ENCODE measurements at places on chromosomes 12 and 14.

GRCh38 chr12:54160769-54161480 is 27.9 kb downstream of the SMUG1 start:
- no peak for DNase-seq

DNA sequence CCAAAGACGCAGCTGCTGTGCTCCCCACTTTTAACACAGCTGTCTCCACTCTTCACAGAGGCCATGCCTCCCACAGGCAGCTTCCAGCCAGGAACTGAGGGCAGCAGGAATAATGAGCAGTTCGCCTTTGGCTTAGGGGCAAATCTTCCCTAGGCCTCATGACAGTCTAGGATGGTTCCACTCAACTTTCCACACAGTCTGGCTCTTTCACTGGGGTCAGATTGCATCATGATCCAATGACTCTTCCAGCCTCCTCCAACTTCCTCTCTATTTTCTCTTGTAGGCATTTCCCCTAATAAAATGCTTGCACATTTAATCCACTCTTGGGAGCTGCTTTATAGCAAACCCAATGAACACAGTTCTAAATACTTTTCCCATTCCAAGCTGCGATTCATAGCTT is 271.6 kb upstream of the ATP2B1 start:
- DNase-seq, result no peak

DNA sequence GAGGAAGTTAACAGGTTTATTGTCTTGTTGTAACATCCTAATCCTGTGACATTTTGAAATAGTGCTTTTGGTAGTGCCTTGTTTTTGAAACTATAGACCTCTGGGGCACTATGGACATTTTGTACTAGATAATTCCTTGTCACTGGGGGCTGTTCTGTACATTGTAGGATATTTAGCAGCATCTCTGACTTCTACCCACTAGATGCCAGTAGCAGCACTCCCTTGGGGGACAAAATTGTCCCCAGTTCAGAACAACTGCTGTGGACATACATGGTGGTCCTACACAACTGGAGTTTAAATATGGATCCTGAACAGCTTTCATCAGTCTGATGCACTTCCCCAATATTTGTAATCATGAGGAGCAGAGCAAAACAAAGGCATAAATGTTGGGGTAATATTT is 264.7 kb downstream of the RAD51B start:
- no peak for DNase-seq

GRCh38 chr12:102462795-102463465 is 17.4 kb downstream of the IGF1 start:
- no peak for DNase-seq

DNA sequence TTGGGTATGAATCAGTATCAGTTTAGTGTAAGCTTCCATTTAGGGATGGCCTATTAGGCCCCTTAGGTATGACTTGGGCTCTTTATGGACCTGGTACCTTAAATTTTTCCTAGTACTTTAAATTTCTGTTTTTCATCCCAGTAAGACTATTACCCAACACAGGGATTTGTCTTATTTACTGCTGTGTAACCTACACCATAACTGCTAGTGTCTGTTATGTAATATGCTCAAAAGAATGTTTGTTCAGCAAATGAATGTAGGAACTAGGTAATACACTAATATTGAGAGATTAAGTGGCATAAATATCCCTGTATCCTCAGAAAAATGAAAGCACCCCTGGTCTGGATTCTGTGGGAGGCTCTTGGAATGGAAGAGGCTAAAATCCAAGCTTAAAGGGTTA is 63.7 kb upstream of the YARS2 start:
- no peak for DNase-seq

GRCh38 chr14:50728836-50729235 is 60.7 kb upstream of the SAV1 start:
- no peak for DNase-seq

GRCh38 chr12:44611538-44611937 is 264.6 kb downstream of the NELL2 start:
- no peak for DNase-seq

DNA sequence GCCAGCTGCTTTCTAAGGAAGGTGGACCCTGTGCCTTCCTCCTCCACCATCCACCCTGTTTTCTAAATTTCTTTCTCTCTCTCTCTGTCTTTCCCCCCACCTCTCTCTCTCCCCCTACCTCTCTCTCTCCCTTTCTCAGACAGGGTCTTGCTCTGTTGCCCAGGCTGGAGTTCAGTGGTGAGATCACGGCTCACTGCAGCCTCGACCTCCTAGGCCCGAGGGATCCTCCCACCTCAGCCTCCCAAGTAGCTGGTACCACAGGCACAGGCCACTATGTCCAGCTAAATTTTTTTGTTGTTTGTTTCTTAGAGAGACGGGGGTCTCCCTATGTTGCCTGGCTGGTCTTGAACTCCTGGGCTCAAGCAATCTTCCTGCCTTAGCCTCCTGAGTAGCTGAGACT is 59.8 kb upstream of the STON2 start:
- DNase-seq, result no peak

GRCh38 chr14:36952689-36953088 is 219.7 kb downstream of the SLC25A21 start:
- DNase-seq, result no peak

- DNase-seq, result no peak
Observed at GRCh38 chr12:25769082-25769945, 189.2 kb upstream of the RASSF8 start.

DNA sequence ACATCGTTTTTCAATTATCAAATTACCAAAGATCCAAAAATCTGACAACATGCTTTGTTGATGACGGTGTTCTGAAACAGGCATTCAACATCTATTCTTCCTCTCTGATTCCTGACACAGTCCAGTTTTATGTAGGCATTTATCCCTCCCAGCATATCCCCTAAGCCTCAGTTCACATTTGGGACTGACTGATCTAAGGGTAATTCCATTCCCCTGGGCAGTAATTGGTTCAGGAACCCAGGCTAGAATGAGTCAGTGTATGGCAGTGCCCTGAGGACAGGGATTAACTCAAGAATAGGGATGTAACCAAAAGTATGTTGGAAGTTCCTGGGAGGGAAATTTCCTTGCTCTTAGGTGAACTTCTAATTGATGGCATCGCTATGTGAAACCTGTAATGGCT is 10.3 kb upstream of the PCNX1 start:
- no peak for DNase-seq
